ENCODE measurements at places on chromosomes 2 and 18. TPM values are rescaled to one million over a fixed set of nuclear protein-coding genes. Genes with fewer than 3 reads are reported as not detected.

The LOXHD1 gene
- not detected for polyA plus RNA-seq

DNA sequence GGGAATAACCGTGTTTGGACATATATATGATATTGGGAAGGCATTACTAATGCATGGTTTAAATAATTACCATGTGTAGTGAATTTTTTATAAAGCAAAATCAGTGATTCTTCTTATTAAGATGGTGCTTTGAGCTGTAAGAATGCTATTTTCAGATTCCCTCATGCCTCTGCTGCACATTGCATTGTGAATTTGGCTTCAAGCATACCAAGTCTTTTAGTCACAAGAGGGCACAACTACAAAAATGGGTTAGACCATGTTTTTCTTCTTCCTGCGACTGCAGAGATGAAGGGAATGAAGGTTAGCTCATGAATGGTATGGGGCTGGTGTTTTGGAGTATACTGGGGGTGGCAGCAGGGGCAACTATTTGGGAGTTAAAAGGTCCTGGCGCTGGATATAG, 320.1 kb downstream of the SLC4A3 start:
- DNase-seq = no peak

- DNase-seq = no peak
These were observed 51.4 kb upstream of the ZNF516 start for GRCh38 chr18:76546436-76546835.

The FOXI3 gene
- polyA plus RNA-seq = not detected

GRCh38 chr2:209960676-209961630, 41.5 kb upstream of the RPE start:
- peak; percentile 60 for DNase-seq

- DNase-seq = no peak
These were observed 49.8 kb downstream of the QPCT start for GRCh38 chr2:37394263-37394662.

DNA sequence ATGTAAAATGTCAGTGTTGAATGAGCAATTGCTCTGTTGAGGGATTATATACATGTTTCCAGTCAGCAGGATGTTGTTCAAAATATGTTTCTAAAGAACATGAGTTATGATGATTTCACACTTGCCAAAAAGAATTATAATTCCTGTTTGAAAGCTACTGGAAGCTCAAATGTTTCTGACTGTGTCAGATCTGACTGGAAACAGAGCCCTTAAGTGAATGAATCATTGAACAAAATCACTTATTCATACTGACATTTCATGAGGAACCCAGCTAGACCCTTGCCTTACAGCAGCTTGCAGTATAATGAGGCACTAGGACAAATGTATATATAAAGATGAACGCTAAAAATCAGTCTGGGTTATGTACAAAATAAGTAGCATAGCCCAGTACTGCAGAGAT, 35.4 kb upstream of the ITGAV start:
- DNase-seq = no peak

- no peak for DNase-seq
These were observed 54.1 kb downstream of the LPIN2 start for GRCh38 chr18:2958819-2959298.

The MPV17 gene
- polyA plus RNA-seq = 166 TPM

DNA sequence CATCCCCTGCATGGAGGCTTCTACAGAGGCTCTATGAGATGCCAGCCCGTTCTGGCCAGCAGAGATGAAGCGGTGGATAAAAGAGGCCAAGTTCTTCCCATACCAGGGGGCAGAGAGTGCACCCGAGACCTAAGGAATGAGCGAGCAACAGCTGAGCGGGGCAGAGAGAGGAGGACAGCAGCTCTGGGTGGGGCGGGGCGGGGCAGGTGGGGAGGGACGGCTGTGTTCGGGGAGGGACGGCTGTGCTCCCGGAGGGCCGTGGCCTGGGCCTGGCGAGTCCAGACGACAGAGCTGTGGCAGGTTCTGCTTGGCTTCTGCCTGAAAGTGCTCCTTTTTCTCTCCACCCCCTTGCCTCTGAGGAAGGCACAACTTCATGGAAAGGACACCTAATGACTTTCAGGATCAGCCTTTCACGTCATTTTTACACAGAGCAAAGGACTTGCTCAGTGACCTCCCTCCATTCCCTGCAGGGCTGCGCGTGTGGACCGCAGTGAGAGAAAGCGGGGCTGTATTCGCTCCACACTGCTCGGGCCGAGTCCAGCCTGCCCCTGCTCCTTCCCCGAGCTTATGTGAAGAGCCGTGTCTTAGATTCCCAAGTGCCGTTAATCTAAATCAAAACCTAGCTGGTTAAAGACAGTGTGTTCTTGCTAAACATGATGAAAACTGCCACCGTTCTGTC, 232.9 kb downstream of the HDAC4 start:
- no peak for DNase-seq

DNA sequence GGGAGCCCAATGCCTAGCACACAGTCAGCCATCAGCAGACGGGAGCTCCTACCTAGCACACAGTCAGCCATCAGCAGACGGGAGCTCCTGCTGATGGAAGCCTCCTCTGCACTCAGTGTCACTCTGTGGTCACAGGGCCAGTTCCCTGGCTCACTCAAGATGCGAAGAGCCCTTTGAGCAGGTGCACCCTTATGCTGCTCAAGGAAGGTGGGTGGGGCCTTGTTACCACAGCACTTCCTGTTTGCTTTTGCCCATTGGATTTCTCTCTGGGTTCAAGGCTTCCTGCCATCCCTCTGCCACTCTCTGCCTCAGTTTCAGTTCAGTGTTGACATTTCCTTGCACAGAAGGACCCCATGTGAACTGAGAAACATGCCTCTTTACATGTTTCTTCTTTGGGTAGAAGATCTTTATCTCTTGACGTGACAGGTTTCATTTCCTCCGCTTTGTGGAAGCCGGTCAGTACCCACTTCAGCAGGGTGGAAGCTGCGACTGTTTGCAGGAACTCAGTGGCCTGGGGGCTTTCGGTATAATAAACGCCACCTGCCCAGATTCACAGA, 11.6 kb downstream of the TRIB2 start:
- DNase-seq = peak; percentile 74

The HOXD4 gene
- not detected for polyA plus RNA-seq

The CDK5R2 gene
- polyA plus RNA-seq = not detected

- DNase-seq = no peak
These were observed 277.4 kb upstream of the MC4R start for GRCh38 chr18:60649842-60650536.

Data from CD4-positive, CD25-positive, alpha-beta regulatory T cell (primary cell).